ENCODE measurements at places on chromosomes 2 and 18.

GRCh38 chr18:51330148-51330547, 132.7 kb upstream of the MEX3C start:
- DNase-seq: no peak

- DNase-seq: no peak
Observed at GRCh38 chr2:21466341-21466927, 342.7 kb downstream of the TDRD15 start.

DNA sequence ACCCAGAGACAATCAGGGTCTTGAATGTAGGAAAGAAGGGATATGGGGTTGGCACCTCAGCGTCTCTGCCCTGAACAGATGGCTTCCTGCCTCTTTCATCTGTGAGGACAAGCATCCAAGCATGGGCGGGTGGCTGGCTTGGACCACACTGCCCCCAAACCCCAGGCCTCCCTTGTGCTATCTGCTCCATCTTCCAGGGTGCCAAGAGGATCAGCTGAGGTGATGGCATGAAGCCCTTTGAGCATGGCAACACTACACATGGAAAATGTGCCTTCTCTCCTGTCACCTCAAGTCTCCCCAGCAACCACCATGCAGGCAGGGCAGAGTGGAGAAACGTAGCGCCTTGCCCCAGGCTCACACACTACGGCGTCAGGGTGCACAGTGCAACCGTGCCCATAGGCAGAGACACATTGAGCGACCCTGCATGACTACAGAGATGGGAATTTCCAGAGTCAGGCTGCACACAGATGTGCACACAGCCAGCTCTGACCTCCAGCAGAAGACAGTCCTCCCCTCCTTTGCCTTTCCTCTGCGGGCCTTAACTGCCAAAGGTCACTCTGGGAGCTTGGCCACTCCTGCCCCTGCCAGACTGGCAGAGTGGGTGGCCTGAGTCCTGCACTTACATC, 1.5 kb downstream of the KCNIP3 start:
- no peak for DNase-seq

GRCh38 chr2:197052356-197052755, 125.8 kb upstream of the PGAP1 start:
- DNase-seq: no peak

DNA sequence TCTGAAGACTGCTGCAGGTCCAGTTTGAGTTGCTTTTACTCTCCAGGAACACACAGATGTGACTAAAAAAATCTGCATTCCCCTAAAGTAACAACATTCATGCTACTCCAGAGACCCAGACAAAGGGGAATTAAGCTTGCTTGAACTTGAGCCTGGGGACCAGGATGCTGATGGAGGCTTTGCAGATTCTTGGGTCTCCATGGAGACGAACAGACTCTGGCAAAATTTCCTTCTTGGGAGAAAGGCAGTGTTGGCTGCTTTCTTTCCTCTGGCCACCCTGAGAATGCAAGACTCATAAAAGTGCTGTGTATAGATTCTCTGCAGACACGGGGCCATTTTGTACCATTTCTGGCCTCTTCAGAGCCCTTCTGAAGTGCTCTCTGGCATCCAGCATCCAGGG, 112.0 kb downstream of the ACTR3 start:
- no peak for DNase-seq

DNA sequence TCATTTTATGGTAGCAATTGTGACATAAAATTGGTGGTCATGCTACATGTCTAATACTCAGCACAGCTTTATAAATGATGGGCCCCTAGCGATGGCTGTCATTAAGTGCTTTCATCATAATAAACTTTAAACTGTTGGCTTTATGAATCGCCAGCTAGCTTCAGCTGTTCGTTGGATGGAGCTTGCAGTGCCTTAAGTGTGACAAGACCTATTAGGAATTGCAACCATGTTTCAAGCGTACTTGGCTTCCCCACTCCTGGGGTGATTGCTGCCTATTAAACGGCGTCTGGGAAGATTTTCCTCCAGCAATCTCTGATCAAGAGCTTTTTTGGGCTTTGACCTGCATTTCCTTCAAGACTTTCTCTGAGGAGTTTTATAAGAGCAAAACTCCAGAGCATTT, 164.5 kb upstream of the SIX3 start:
- DNase-seq: no peak

DNA sequence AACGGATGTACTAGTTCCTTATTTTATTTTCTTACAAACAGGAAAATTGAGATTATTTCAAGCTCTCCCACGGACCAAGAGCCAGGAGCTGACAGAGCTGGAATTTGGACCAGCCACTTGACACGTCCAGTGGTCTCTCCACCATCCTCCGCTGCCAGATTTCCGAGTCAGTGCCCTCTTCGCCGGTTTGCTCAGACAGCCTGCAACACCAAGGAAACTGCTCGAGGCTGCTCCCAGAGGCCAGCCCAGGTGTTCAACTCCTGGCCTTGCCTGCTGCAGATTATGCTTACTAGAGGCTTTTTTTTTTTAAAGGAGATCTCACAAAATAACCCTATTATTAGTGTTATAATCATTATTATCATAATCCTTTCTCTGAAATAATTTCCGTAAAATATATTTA, 779.8 kb downstream of the RNF144A start:
- DNase-seq: no peak

- peak; percentile 45 for DNase-seq
Observed at GRCh38 chr2:74587664-74588277, 33.3 kb downstream of the DOK1 start.

- DNase-seq: peak; percentile 34
Observed at GRCh38 chr2:101253703-101254450, 1.2 kb downstream of the CNOT11 start.

GRCh38 chr2:147386284-147386683, 458.5 kb upstream of the ACVR2A start:
- no peak for DNase-seq

GRCh38 chr2:97983134-97983533, 12.6 kb downstream of the TMEM131 start:
- DNase-seq: no peak

DNA sequence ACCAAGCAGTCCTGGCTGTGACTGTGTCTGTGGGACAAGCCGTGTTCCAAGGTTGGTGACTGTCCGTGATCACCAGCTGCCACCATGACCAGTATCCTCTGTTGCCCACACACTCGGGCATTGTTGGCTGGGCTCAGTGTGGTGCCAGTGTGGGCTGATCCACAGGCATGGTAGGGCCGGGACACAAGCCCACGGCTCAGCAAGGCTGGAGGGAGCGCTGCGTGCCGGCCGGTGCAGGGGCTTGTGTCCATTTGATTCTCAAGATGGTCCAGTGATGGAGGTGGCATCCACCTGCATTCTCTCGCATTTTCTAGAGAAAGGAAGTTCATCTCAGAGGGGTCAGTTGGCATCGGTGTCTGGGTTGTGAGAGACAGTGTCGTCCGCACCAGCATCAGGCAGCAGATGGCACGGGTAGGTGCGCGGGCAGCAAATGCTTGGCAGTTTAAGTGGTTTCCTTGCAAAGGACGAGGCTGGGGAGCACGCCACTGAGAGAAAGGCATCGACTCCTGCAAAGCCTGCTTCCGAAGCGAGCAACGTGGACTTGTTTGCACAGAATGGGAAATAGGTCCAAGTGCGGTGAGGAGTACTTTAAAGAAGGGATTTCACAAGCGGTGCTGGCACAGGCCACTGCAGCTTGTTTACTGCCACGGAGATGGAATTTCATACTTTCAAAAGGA, 20.9 kb downstream of the TWIST2 start:
- DNase-seq: no peak

GRCh38 chr2:211837206-211837605, 701.4 kb downstream of the ERBB4 start:
- no peak for DNase-seq

GRCh38 chr2:135150725-135151124, 98.6 kb downstream of the RAB3GAP1 start:
- no peak for DNase-seq

DNA sequence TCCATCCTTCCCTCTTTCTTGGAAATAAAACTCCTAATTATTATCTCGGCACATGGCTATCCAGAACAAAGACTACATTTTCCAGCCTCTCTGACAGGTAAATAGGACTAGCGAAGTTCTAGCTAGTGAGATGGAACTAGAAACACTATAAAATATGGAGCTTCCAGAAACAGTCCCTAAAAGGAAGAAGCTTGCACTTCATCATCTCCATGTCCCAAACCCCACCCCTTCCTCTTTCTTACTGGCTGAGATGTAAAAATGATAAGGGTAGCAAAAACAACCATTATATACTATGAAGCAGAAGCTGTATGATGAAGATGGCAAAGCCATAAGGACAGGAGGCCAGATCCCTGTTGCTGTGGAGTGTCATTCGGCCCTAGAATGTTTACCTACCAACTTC, 11.7 kb upstream of the ACTR2 start:
- no peak for DNase-seq

DNA sequence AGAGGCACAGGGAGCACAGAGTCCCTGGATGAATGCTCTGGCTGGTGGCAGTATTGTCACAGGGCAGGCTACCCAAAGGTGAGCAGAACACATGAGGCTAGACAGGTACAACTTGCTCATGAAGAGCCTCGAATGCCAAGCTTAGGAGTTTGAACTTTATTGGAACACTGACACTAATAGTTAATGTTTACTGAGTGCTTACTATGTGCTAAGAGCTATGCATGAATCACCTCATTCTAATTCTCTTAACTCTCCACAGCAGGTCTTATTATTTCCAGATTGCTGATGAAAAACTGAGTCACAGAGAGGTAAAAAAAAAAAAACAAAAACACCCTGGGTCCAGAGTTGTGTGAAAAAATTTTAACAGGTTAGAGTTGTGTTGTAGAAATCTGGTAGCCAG, 6.1 kb upstream of the EMX1 start:
- no peak for DNase-seq

DNA sequence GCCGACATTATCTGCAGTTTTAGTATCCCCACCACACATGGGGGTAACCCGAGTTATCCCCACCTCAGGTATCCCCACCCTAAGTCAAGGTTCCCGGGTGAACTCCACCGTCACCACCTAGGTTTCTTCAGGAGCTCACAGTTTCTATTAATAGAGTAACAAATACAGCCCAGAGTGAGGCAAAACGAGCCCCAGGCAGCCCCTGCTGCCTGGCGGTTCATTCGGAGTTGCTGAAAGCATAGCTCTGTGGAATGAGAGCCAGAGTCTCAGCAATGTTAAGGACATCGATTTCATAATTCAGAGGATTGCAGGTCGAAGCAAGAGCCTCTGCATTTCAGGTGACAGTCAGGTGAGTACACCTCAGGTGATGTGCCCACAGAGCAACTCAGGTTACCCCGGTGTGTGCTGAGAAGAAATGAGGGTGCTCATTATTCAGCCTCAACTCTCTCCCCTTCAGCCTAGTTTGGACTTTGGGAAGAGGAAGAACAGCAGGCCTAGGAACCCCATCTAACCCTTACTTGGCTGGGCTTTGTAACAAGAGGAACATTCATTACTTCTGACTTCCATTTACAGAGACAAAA, 10.7 kb downstream of the SATB2 start:
- no peak for DNase-seq

GRCh38 chr2:162069267-162069903, 4.6 kb downstream of the DPP4 start:
- no peak for DNase-seq

- no peak for DNase-seq
Observed at GRCh38 chr18:23623040-23623439, 36.7 kb upstream of the NPC1 start.

DNA sequence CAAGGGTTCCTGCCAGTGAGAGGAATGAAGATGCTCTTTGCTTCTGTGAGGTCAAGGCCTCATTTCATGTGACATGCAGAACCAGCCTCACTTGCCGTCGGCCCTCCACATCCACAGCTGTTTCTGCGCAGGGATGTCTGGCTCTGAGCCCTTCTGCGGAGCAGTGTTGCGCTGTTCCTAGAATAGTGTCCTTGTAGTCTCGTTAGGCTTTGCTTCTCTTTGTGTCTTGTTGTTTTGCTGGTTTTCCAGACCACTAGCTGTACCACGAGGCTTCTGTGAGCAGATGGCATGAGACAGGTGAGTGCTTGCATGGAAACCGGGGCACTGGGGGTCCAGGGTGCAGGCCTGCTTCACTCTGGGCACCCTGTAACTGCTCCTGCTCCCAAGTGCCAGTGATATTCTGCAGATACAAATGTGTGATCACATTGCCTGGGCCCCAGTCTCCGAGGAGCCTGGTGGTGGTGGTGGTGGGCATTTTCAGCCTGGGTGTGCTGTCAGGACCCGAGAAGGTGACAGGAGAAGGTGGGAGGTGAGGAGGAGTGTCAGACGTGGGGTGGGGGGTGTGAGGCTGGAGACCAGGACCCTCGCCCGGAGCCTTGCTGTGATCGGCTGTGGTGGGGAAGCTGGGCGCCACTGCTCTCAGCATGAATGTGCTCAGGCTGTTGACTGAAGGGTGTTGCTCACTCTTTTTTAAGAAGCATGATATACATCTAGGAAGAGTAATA, 34.3 kb downstream of the LDLRAD4 start:
- no peak for DNase-seq

DNA sequence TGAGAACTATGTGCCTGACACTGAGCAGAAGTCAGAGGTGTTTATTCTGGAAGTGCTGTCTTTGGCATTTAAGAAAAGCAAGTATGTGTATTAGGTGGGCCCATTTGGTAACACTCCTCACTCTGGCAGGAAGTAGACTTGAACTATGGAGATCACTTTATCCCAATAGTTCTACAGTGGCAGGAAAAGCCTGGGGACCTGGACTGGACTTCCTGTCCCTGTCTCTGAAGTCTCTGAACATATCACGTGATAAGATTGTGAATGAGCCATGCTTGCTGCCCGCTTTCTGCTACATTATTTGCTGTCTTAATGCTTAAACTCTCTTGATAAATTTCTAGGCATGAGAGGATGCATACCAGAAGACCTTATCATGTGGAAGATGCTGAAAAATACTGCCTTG, 203.7 kb downstream of the MYO3B start:
- DNase-seq: no peak

GRCh38 chr2:161355106-161355505, 46.9 kb downstream of the PSMD14 start:
- no peak for DNase-seq

DNA sequence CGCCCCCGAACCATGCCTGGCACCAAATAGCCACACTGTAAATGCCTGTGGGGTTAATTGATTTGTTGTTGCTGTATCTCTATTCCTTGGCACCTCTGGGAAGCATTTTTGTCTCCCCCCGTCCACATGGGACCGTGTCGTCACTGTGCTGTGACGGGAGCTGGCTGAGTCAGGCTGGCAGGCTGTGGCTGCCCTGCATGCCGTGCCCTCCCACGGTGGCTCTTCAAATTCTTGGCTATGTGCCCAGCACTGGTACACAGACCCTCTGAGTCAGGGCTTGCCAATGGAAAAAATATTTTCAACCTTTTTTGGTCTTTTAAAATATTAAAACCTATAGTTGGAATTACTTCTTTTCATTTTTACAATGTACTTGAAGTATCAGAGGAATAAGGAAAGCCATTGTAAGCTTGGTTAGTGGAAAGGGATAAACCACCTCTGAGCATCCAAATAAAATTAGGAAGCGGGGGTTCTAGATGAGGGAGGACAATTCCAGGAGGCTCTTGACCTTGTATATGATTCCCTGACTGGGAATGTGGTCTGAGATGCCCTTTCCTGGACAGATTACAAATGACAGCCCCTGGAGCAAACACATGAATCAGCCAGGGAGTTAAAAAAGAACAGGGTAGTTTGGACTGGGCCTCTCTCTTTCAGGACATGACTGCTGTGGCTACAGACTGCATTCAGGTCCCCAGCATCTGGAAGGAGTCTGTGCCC, 59.4 kb downstream of the DGKD start:
- no peak for DNase-seq

Data from hematopoietic multipotent progenitor cell treated with erythropoietin and hydrocortisone succinate and interleukin-3 and kit ligand, for 17 days (in vitro differentiated cells).